IMR-90 (cell line): ENCODE measurements at places on chromosomes 2 and 18.

GRCh38 chr18:61333746-61334490 lies 688 bp downstream of the CDH20 start:
- DNase-seq: no peak

- DNase-seq: no peak
Observed at GRCh38 chr2:103284750-103285149, 522.9 kb downstream of the TMEM182 start.

GRCh38 chr18:49250816-49251388 lies 209.5 kb downstream of the DYM start:
- peak; percentile 47 for DNase-seq

DNA sequence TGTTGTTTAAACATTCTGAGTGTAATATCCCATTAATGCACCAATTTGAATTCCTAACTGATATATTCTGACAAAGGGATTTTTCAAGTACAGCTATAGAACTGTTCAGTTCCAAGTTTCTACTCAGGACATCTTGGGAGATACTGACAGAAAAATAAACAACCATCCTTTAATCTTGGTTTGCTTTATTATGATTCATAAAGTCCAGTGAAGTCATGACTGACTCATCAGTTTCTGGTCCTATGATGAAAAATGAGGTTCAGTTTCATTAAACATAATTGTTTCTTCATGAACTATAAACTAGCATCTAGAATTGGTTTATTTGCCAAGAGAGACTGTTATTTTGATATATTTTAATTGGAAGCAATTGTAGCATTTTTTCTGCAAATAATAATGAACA lies 896.2 kb downstream of the CCDC85A start:
- DNase-seq: no peak

GRCh38 chr2:188481474-188481873 lies 189.8 kb downstream of the GULP1 start:
- DNase-seq: peak; percentile 54

DNA sequence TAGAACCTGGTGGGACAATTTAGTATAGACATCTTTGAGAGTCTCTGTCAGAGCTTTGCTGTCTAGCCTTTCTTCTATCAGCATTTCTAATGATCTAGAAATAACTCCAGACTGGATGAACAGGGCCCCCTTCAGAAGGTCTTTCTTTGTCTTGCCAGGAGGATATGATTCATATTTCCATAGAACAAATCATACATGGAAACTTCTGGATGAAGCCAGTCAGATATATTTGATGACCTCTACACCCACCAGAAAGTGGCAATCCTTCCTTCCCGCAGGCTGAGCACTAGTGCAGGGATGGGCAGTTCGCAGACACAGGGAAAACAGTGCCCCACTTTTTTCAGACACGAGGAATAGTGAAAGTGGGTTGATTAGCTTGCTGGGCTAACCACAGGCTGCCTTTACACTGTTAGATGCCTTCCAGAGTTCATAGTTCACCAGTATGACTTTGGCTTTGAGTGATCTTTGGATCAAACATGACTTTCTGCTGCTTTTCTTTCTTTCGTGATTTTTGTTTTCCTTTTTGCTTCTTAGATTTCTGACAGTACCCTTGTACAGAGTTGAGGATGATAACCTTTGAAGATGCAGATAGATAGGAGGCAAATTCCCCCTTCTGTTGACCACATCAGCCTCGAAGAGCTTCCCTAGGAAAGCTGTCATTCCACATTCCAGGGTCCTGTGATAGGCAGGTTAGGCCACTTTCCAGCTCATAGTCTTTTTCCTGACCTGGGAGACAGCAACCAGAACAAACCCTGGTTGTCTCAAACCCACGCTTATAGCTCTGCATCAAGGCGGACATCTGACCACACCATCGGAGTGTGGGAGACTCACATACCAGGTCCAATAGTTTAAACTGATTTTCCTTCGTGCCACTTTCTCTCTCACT lies 237.0 kb downstream of the ZNF407 start:
- peak; percentile 11 for DNase-seq

- DNase-seq: no peak
Observed at GRCh38 chr2:215668378-215668775, 232.5 kb upstream of the FN1 start.

DNA sequence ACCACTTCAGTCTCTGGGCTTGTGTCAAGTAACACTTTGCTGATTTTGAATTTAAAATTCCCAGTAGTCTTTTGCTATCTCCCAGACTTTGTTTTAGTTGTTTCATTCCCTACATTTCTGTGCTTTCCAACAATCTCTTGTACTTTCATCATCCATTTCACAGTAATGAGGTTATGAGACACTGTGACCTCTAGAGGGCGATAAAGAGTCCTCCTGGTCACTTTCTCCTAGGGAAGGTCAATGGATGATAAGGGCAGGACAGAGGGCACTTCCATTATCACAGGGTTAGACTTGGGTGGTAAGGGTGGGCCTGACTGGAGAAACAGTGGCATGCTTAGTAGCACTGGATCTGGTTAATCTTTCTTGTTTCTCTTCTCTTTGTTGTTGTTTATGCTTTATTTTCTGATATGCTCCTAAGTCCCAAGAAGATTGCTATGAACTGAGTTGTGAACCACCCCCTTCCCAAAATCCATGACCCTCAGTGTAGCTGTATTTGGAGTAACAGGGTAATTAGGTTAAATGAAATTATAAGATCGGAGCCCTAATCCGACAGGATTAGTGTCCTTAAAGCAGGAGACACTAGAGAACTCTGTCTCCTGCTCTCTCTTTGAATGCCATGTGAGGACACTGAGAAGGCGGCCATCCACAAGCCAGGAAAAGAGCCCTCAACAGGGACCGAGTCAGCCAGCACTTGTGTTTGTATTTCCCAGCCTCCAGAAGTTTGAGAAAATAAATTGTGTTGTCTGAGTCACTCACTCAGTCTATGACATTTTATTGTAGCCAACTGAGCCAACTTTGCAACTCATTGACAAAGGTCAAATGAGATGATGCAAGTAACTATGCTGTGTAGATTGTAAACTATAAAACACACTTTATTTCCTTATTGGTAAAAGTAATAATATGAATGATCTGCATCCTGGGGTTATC lies 779.2 kb downstream of the CNTNAP5 start:
- DNase-seq: peak; percentile 25

DNA sequence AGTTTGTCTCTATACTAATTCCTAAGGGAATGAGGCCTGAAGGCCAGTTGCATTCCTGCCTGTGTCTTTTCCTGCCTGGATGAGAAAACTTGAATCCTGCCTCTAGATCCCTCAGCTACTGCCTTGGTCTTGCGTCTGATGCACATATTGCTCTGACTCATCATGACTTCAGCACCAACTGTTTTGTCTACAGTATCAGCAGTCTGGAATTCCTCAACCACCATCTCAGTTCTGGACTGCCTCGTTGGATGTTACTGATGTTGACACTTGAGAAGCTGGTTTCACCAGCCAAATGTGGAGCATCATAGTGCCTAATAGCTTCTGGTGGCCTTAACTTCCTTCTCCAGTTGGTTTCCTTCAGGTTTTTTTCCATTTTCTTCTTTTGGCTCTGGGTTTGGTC lies 211.0 kb downstream of the CTNNA2 start:
- DNase-seq: peak; percentile 98

- DNase-seq: peak; percentile 23
Observed at GRCh38 chr2:138433995-138434951, 67.3 kb upstream of the SPOPL start.

- DNase-seq: peak; percentile 76
Observed at GRCh38 chr18:67520351-67520921, 3.9 kb upstream of the DSEL start.

GRCh38 chr2:157784169-157784822 lies 91.8 kb downstream of the ACVR1 start:
- peak; percentile 21 for DNase-seq

GRCh38 chr2:2448178-2448577 lies 117.1 kb upstream of the MYT1L start:
- DNase-seq: no peak

DNA sequence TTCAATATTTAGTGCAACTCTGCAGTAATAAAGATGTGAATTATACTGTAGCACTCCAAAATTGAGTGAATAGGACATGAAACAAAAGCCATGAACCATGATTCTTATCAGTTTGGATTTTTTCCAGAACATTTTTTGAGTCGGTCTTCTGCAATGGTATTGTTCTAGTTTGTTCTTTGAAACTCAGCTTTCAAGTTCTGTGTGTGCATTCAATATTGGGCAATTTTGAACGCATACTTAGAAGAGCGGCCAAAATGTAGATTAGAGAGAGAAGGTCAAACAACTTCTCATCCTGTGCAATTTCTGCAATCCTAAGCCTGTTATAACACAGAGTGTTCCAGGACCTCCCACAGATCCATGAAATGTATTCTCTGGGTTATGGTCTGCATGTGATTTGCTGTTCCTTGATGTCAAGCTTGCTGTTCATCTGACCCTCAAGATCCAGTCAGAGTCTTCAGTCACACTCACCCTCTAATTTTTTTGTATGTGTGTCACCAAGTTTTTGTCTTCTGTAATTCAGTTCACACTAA lies 48.3 kb downstream of the TSPYL6 start:
- peak; percentile 12 for DNase-seq

DNA sequence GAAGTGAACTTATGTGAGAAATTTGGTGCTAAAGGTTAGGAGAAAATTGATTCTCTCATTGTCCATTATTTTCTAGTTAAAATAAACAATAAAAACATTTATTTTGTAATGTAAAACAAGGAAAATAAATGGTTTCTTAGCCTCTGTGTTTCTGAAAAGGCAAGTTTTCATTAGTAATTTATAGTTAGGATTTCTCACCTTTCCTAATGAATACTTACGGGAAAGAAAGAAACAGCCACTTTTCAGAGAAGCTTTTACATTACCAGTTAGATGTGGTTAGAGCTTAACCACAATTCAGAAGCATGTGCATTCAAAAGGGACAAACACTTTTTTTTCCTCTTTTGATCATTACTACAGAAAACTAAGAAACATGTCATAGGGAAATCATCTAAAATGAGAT lies 18.8 kb downstream of the NEMP2 start:
- DNase-seq: no peak

DNA sequence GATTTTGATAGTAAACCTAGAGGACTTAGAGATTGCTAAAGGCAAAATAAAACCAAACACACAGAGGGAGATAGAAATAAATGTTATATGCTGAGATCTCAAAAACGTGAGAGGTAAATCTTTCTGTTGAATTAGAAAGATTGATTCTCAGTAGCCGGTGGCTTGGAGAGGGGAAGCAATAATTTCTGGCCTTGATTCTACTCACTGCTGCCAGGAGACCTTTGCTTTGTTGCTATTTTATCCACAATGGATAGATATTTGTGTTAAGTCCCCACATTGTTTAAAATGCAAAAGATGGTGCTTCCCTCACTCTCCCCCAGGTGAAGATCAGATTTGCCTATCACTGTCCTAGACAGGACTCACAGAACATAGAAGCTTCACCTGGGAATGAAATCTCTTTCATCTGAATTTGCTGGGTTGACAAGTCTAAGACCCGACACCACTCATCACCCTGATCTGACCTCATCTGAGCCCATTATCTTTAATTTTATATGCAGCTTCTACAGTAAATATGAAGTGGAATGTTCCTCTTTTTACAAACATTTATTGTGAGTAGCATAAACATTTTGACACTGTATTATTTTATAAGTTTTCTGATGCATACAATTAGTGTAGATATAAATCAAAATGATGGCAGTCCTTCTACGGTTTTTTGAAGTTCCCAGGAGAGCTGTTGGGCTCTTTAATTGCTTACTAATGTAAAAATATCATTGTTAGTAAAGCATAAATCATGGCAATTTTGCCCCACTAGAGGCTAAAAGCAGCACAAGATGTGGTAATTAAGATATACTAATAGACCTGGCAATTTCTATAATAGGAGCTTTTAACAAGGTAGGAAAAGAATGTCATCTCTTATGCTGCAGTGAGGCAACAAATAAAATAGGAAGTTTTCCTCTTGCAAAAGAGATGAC lies 149.7 kb downstream of the DCC start:
- DNase-seq: no peak

- no peak for DNase-seq
Observed at GRCh38 chr2:44802777-44803424, 138.6 kb upstream of the SIX3 start.

GRCh38 chr2:174516501-174517378 lies 29.9 kb upstream of the GPR155 start:
- DNase-seq: no peak

- no peak for DNase-seq
Observed at GRCh38 chr2:20757405-20758090, 65.4 kb downstream of the LDAH start.

DNA sequence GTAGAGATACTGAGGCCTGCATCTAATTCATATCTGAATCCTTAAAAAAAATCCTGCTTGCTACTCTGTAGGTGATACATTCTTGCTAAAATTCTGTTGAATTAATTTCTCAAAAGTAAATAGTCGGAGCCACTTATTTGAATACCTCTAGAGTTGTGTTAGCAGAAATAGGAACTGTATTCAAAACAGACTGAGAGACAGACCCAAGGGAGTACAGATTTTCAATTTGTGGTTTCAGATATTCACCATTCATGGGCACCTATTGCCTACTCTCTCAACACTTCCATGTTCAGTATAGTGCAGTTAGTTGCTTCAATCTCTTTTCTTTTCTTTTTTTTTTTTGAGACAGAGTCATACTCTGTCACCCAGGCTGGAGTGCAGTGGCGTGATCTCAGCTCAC lies 46.6 kb upstream of the CTLA4 start:
- DNase-seq: no peak

DNA sequence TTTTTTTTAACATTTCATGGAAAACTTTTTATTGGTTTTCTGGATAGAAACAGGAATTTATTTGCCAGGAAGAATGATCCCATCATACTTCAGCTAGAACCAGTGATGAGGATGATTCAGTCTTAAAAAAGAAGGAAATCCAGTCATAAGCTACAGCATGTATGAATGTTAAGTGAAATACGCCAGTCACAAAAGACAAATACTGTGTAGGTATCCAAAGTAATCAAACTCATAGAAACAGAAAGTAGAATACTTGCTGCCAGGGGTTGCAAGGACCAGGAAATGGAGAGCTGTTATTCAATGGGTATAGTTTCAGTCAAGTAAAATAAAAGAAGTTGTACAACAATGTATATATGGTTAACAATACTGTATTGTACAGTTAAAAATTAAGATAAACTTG lies 21.3 kb downstream of the PSME4 start:
- DNase-seq: peak; percentile 22
